ENCODE measurements at places on chromosomes 7 and 10.

- no peak for DNase-seq
These were observed 50.9 kb downstream of the KLF6 start for GRCh38 chr10:3734111-3734510.

- DNase-seq = no peak
These were observed 147.9 kb downstream of the PARD3 start for GRCh38 chr10:34667177-34667576.

GRCh38 chr10:76119036-76119435 is 687.6 kb downstream of the LRMDA start:
- no peak for DNase-seq

GRCh38 chr7:36314491-36314890 is 75.2 kb upstream of the ANLN start:
- DNase-seq = no peak

GRCh38 chr10:100504096-100504495 is 15.6 kb downstream of the SEC31B start:
- no peak for DNase-seq

DNA sequence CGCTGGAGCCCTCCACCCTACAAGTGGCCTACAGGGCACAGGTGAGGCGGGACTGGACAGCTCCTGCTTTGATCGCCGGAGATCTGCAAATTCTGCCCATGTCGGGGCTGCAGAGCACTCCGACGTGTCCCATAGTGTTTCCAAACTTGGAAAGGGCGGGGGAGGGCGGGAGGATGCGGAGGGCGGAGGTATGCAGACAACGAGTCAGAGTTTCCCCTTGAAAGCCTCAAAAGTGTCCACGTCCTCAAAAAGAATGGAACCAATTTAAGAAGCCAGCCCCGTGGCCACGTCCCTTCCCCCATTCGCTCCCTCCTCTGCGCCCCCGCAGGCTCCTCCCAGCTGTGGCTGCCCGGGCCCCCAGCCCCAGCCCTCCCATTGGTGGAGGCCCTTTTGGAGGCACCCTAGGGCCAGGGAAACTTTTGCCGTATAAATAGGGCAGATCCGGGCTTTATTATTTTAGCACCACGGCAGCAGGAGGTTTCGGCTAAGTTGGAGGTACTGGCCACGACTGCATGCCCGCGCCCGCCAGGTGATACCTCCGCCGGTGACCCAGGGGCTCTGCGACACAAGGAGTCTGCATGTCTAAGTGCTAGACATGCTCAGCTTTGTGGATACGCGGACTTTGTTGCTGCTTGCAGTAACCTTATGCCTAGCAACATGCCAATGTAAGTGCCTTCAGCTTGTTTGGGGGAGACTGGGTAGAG is at the start of gene COL1A2:
Gene COL1A2, plus strand, starts transcription at position 459 of the 704 bp plus-strand sequence. Its CDS starts 137 bp downstream, at position 596.
- DNase-seq = no peak

DNA sequence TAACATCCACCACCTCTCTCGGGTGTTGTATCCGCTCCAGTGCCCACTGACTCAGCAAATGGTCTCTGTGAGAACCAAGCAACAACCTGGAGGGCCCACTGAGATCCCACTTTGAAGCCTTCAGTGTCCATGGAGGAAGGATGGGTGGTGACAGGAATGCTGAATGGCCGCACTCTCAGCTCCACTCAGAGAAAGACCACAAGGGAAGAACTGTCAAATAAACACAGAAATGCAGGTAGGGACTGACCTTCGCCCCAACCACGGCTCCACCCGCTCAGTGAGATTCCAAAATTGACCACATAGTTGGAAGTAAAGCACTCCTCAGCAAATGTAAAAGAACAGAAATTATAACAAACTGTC is 65.8 kb downstream of the VIPR2 start:
- DNase-seq = no peak

GRCh38 chr7:99218406-99219184 is 10.7 kb upstream of the KPNA7 start:
- DNase-seq = no peak

DNA sequence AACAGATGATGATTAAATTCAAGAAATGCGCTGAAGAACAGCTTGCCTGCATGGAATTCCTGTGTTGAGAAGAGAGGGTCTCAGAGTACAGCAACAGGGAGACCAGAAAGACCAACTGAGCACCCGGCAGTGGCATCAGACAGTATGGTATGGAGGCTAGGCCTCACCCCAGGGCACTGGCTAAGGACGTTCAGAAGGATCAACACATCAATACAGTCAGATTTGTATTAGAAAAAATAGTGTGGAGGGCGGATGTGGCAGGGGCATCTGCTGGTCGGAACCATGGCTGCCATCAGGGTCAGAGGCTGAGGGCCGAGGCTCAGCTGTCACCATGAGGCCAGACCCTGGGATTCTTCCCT is 142.1 kb downstream of the ADARB2 start:
- DNase-seq = no peak

DNA sequence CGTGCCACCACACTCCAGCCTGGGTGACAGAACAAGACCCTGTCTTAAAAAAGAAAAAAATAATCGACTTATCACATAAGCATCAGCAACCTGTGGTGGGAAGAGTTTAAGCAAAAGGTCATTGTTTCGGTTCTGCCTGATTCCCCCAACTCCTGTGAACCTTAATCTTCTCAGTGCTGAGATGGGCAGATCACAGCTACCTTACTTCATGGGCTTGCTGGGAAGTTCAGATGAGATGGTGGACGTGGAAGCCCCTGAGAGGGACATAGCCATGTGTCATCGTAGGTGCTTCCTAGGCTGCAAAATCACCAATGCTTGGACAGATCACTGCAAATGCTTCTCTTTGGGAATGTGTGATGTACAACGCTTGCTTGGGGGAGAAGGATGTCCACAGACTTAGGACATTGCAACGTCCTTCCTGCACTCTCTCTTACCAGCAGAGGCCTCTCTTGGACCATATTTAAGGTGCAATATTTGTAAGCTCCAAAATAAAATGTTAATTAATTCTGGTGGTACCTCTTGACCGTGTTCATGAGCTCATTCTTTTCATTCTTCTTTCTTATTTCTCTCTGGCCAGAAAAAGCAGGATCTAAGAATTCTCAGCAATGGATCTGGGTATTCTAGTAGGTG is 8.6 kb downstream of the GJD4 start:
- DNase-seq = no peak

GRCh38 chr7:70937424-70937823 is 194.5 kb upstream of the GALNT17 start:
- no peak for DNase-seq

GRCh38 chr10:84668186-84668763 is 339.9 kb downstream of the CCSER2 start:
- no peak for DNase-seq

- DNase-seq = no peak
These were observed 23.4 kb upstream of the SHH start for GRCh38 chr7:155835446-155836215.

DNA sequence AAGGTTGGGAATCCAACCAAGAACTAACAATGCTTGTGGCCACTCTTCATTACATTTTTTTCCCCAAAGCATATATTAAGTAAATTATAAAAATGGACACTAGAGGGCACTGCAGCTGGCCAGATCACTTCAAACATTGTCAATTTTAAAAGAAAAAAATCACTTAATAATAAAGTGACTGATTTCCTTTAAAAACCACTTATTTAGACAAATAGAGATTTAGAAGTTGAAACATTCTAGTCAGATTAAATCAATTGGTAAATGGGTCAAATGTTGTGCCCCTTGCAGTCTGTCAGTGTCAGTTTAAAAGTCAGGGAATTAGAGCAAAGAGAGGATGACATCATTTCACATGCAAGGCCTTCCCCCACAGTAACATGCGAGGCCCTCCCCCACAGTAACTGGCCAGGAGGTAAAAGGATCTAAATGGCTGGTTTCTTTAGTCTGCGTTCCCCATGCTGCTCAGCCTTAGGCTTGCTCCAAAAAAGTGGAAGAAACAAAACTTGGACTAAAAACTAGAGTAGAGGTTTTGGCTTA is 177.9 kb downstream of the SKAP2 start:
- DNase-seq = no peak

DNA sequence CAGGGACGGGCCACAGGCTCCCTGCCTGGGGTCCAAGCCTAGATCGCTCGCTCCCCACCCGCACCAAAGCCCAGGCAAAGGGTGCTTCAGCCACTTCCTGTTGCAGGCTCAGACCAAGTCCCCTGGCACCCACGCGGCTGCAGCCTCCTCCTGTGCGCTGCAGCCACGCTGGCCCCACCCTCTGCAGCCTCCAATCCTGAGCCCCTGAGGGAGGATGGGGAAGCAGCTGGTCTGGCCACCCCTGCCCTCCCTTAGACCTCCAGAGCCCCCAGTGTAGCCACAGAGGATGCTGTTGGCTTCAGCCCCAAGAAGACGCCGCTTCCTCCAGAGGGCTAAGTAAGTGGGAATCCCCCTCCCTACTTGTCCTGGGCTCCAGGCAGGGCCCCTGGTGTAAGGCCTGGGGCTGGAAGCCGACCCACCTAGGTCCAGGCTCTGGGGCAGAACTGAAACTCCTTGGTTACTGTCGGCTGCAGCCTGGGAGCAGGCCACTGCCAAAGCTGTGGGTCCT is 9.4 kb downstream of the LIMK1 start:
- peak; percentile 12 for DNase-seq

GRCh38 chr7:133556048-133556447 is 303.2 kb downstream of the EXOC4 start:
- no peak for DNase-seq
